ENCODE measurements at places on chromosomes 1 and 21. TPM values are rescaled to one million over a fixed set of nuclear protein-coding genes. Genes with fewer than 3 reads are reported as not detected.
A peak's percentile ranks its signal among the peaks of the same experiment; 100 is the strongest.

AVPR1B gene
- total RNA-seq: not detected

PPFIA4 gene
- 2.5 TPM for total RNA-seq

IL19 gene
- total RNA-seq: not detected

KRTAP21-2 gene
- not detected for total RNA-seq

KCNJ9 gene
- total RNA-seq: not detected

CFAP74 gene
- total RNA-seq: not detected

C8A gene
- not detected for total RNA-seq

WNT3A gene
- not detected for total RNA-seq

PRRX1 gene
- total RNA-seq: 21.6 TPM

RAB7B gene
- total RNA-seq: 0.69 TPM

MIXL1 gene
- not detected for total RNA-seq

GNAT2 gene
- not detected for total RNA-seq

OLIG2 gene
- total RNA-seq: not detected

CFHR4 gene
- total RNA-seq: not detected

GRCh38 chr1:1237874-1238701 is 6.1 kb downstream of the B3GALT6 start:
- no peak for DNase-seq

DNA sequence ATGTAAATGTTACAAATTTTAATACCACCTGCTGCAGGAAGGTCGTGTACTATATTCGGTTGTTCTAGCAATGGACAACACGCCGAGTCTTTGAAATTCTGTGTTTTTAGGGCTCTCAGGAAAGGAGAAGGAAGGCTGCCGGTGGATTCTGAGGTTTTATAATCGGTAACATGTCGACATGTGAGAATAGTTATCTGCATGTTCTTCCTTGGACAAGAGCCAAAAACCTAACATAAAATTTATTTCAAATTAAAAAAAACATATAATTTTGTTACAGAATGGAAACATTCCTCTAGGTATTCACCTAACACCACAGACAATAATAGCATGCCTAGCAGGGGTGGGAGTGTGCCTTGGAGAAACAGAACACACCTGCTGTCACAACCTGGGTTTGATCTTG is 4.8 kb downstream of the PSMG1 start:
- DNase-seq: no peak

GRCh38 chr1:92929461-92929860 is 31.8 kb downstream of the DIPK1A start:
- no peak for DNase-seq

DNA sequence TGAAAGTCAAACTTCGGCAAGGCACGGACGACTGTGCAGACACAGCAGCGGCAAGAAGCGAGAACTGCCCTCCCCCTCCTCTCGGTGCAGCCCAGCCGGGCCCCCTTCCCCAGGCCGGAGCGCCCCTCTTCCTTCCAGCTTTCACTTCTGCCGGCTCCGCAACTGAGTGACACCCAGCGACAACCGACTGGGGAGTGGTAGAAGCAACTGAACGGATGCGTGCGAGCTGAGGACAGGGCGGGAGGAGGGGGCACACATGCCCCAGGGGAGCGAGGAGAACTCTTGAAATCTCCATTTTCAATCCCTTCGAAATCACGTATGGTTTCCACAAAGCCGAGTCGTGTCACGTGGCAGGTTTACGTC is 146.6 kb downstream of the PGBD5 start:
- no peak for DNase-seq

GRCh38 chr1:87834941-87835340 is 506.3 kb downstream of the LMO4 start:
- DNase-seq: peak; percentile 37

- no peak for DNase-seq
Observed at GRCh38 chr1:31702836-31703404, 897 bp downstream of the COL16A1 start.

GRCh38 chr1:181595234-181595633 is 111.9 kb downstream of the CACNA1E start:
- DNase-seq: no peak

DNA sequence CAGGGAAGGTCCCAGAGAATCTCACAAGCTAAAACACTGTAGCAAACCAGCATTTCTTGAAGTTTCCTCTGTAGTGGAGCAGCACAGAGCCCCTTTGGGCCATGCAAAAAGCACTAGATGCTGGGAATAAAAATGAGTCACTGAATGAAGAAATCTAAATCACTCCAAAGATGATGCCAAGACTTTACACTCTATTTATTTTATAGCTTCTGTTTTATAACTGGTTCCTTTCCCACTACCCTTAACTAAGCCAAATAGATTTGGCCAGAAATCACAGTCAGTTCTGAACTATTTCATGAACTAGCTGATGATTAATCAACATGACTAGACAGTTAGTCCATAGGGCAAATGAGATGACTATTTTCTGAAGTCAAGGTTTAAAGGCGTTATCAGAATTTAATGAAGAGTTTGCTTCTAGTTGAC is 89.5 kb downstream of the SCMH1 start:
- peak; percentile 96 for DNase-seq

DNA sequence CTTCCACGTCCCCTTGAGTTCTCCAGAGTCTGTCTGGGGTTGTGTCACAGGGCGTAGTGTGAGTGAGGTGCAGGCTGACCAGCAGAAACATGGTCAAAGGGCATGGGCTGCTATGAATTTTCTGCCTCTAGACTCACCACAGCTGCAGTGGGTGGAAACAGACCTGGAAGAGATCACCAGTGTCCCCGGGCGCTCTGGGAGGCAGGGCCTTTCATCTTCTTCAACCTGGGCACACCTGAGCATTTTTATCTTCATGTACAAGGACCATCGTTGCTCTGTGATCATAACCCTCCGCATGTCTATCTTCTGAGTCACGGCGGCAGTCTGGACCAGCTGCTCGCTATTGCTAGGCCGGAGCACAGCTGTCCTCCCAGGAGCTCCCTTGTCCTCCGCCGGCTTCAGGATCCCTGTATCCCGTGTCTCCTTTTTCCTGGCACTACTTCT is 29.6 kb downstream of the DEGS1 start:
- no peak for DNase-seq

DNA sequence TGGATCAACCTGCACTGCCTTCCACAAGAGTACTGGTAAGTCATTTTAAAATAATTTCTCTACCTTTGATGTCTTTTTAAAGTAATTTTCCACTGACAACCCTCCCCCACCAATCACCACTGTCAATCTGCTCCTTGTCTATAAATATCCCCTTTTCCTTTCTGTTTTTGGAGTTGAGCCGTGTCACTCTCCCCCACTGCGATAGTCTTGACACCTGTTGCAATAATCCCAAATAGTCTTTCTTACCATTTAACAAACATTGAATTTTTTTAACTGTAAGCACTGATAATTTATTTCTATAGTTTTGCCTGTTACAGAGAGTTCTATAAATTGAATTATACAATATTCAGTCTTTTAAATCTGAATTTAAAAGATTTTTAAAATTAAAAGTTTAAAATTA is 420.9 kb downstream of the COL11A1 start:
- DNase-seq: no peak

DNA sequence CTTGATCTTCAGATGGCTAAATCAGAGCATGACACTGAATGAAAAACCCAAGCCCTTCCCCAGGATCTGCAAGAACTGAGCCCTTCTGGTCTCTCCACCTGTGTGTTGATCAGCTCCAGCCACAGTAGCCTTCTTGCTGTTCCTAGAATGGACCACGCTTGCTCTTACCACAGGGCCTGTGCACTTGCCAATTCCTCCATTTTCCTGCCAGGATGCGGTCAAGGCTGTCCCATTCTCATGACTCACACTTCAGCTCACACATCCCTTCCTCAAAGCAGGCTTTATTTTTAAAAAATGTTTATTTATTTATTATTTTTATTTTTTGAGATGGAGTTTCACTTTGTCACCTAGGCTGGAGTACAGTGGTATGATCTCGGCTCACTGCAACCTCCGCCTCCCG is 43.6 kb upstream of the GRHL3 start:
- peak; percentile 82 for DNase-seq

DNA sequence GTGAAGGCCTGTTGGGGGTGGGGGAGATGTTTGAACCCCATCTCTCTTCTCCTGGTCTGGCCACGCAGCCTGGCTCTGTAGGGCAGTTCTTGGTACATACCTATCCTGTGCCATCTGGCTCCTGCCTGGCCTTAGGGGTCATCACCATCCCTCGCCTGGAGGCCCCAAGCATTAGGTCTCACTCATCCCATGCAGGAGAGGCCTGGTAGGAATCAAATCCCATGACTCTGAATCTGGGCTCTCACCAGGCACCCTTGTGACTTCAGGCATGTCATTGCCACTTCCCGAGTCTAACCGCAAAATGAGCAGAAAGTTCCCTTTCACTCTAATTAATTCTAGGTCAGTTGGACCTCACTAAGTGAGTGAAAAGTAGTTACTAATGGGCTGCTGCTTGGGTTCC is 37.2 kb downstream of the ETNK2 start:
- no peak for DNase-seq

GRCh38 chr1:110057963-110058518 is 12.4 kb downstream of the ALX3 start:
- DNase-seq: no peak

DNA sequence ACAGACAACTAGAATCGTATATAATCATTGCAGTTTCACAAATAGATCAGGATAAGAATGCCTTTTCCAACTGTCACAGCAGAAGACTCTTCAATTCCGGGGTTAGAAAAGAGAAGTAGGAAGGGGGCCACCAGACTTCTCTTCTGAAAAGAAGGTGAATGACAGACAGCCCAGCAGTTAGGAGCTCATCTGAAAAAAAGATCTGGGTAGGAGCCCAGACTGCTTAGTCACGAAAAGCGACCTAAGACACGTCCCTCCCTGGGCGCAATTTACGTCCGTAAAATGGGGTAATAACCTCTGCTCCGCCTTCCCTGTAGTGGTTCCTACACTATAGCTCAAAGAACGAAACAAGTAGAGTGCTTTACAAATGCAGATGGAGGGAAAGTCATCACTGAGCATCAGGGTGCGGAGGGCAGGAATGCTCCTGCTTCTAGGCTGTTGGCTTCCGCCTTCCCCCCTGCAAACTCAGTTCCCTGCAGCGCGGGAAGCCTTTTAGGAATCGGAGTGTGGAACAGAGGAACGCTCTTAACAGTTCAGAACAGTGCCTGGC is 582 bp downstream of the ORC1 start:
- peak; percentile 82 for DNase-seq

- DNase-seq: peak; percentile 98
Observed at GRCh38 chr1:208510192-208510952, 266.2 kb upstream of the PLXNA2 start.

- peak; percentile 79 for DNase-seq
Observed at GRCh38 chr21:38219049-38219628, 37.7 kb upstream of the KCNJ15 start.

GRCh38 chr1:113281550-113281949 is 108.8 kb upstream of the MAGI3 start:
- no peak for DNase-seq

DNA sequence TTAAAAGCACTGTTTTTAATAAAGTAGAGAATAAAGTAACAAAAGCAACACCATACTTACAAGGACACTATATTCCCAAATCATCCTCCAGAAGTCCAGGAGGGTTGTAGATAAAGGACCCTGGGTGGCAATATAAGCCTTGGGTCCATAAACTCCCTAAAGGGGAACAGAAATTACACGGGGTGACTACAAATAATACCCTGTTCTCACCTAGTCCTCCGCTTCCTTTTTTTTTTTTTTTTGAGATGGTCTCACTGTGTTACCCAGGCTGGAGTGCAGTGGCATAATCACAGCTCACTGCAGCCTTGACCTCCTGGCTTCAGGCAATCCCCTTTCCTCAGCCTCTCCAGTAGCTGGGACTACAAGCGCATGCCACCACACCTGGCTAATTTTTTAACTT is 13.1 kb downstream of the PTPN22 start:
- DNase-seq: no peak

DNA sequence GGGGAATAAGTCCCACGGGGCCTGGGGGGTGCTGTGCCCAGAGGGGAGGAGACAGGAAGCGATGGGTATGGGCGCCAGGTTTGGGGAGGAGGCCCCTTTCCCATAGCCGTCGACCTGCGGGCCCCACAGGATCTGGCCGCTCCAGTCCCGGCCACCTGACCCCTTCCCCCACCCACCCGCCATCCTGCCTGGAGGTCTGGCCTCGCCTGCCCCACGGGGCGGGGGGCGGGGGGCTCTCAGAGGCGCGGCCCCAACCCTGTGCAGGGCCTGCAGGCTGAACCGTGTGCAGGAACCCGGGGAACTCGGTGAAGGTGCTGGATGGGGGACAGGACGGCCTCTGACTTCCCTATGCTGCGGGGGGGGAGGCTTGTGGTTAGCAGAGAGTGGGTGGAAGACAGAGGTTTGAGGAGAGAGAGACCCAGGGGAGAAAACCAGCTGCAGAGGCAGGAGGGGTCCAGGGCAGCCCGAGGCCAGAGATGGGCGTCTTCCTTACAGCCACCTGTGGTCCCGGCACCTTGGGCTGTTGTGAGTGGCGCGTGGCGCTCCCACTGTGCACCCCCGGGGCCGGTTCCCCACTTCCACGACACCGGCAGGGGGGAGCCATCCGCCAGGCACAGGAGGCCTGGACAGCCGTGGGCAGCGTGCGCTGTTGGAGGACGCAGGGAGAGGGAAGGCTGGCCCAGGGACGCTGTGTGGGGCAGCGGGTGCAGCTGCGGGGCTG is 2.5 kb upstream of the TNFRSF18 start:
- DNase-seq: peak; percentile 44

DNA sequence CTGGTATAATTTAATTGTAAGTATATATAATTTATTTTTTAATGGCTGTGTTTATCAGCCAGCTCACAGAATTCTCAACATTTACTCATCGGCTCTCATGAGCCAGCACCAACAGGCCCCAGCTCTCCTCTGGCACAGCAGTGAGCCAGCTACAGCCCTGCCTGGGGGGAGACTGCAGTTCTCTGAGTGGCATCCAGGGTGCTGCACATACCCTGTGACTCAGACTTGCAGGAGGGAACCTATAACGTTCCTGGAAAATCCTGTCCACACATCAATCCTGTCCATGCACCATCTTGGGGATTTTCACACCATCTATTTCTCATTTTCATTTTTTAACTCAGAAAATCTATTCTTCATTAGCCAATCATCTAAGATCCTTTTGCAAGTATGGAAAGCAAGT is 36.5 kb downstream of the FHAD1 start:
- peak; percentile 78 for DNase-seq

GRCh38 chr21:31644643-31645042 is 14.8 kb upstream of the SOD1 start:
- no peak for DNase-seq

Data from M059J (cell line).